Frontal cortex (tissue), 4 donors: ENCODE measurements at places on chromosomes 2 and 18. TPM values are rescaled to one million over a fixed set of nuclear protein-coding genes. Genes with fewer than 3 reads are reported as not detected.

ALKAL2 gene
- 2.0 TPM for total RNA-seq

GRCh38 chr2:206783718-206784117 is 18.3 kb downstream of the FASTKD2 start:
- DNase-seq = no peak

DNA sequence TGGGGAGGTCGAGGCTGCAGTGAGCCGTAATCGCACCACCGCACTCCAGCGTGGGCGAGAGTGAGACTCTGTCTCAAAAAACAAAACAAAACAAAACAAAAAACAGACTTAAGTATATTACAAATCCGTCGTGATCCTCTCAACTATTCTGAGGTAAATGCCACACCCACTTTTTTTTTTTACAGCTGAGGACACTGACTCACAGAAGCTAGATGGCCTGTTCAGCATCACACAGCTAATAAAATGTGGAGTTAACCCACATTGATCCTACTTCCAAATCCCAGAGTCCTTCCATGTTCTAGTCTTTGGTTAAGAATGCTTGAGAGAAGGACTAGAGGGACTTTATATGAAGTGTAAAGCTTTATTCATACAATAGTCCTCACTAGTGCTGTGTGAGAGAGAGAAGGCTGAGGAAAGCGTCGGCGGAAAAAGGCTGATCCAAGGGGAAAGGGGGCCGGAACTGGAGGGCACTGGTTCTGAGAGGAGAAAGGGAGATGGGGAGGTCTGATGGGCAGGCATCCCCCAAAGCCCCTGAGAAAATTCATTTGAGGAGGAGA is 627 bp downstream of the RNF25 start:
- DNase-seq = no peak

GRCh38 chr2:173240083-173240482 is 114.6 kb upstream of the CDCA7 start:
- no peak for DNase-seq

TUBA4B gene
- not detected for total RNA-seq

GRCh38 chr18:56510108-56510507 is 128.3 kb downstream of the TXNL1 start:
- no peak for DNase-seq

DNA sequence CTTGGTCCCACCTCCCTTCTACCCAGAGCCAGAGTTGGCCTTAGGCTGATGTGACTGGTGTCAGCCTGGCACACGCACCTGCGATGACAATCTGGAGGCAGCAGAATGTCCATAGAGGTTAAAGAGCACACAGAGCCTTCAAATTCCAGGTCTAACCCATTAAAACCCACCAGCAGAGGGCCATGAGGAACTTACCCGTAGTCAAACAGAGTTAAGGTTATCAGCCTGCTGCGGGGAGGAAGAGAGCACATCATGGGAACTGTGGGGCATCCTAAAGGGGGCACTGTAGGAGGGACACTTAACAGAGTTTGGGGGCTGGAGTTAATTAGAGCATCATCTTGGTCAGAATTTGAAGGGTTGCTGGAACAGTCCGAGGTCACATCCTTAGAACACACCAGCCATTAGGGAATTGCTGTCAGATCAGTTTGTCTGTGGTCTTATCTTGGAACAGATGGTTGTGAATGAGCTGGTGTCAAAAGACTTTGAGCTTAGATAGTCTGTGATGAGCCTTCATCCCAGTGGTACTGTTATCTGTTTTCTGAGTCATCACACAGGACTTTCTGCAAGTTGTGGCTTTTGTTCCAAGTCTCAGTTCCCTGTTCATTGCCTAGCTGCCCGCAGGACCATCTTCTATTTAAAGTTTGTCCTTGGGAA is 248.6 kb downstream of the LOXHD1 start:
- DNase-seq = no peak

ABCG8 gene
- total RNA-seq = 0.41 TPM

- no peak for DNase-seq
Measured at GRCh38 chr2:204127238-204127637, 190.7 kb downstream of the ICOS start.
